Neuronal stem cell (in vitro differentiated cells): ENCODE measurements at places on chromosomes 7 and 10.

GRCh38 chr10:3046981-3047547, 20.3 kb upstream of the PFKP start:
- DNase-seq = no peak

DNA sequence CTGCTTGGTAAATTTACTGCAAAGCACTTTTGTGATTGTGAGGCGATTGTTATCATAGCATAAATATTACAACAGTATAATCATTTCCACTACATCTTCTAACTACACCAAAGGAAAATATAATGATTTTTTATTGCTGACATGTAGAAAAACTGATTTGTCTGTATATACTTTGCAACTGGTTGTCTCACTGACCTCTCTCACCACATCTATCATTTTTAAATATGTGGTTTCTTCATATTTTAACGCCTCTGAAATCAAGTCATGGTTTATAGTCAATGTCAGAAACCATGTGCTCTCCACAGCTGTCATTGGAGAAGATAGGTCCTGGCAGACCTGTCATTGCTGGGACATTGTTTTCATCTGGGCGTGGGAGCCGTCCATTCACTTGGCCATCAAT, 315.4 kb upstream of the KLF6 start:
- no peak for DNase-seq

GRCh38 chr7:147978201-147978600, 612.4 kb upstream of the C7orf33 start:
- DNase-seq = no peak

DNA sequence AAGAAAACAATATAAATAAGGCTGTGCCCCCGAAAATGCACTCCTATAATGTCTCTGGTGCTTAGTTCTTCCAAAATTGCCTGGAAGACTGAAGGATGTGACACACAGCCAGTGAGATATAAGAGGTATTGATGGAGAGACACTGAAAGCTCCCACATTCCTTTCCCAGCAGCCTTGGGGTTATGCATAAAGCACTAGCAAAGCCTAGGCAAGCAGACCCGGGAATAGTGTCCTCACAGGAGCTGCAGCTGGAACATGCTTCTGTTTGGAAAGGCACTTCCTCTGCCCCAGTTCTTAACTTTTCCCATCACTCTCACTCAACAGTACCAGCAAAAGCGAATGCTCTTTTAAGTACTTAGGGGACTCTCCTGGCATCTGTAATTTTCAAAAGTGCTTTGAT, 178.0 kb downstream of the AMPH start:
- no peak for DNase-seq
